ENCODE measurements at places on chromosomes 1 and 21.
A peak's percentile ranks its signal among the peaks of the same experiment; 100 is the strongest.

- no peak for DNase-seq
These were observed 2.8 kb upstream of the FMO3 start for GRCh38 chr1:171087896-171088295.

GRCh38 chr1:19360016-19360415, 47.9 kb downstream of the SLC66A1 start:
- no peak for DNase-seq

GRCh38 chr1:60984062-60984799, 98.1 kb upstream of the NFIA start:
- DNase-seq: no peak

GRCh38 chr1:50346621-50347020, 76.6 kb downstream of the DMRTA2 start:
- no peak for DNase-seq

- no peak for DNase-seq
These were observed 30.0 kb downstream of the MATN1 start for GRCh38 chr1:30693366-30693765.

DNA sequence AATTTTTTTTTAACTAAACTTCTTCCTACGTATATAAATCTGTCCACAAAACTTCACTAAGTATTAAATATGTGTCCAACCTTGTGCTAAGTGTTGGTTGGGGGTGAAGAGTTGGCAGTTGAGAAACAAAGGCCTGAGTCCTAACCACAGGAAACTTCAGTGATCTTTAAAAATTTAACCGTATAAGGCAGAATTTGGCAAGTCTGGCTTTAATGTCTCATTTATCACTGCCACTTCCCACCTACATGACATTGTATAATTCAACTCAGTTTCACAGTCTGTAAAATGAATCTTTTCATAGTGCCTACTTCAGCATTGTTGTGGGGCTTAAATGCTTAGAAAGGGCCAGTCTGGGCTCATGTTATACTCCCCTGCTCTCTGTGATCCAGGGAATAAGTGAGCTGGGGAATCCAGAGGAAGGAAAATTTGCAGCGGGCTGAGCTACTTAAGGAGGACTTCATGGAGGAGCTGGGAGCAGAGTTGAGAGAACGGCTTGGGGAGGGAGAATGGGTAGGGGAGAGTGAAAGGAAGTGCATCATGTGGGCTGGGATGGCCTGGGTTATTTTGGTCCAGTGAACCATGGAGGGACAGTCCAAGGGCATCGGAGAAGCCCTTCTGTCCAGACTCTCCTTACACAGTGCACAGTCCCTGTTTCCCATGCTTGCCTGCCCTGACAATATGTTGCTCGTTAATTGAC, 14.5 kb downstream of the IFNAR2 start:
- DNase-seq: no peak

DNA sequence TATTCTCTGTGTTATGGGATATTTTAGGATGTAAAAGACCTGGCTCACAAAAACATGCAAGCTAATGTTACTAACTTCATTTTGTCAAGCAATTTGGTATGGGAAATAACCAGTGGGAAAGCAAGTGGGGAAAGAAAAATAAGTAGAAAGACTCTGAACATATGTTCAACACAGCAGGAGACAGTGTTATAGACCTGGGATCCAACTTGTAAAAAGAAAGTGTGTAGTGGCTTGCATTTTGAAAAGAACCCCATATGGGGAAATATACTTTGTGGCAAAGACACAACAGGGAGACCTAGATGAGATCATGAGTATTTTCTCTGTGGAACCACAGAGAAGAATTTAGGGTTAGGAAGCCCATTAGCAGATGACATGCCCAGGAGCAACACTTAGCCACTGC, 212.7 kb upstream of the NRIP1 start:
- DNase-seq: no peak

- no peak for DNase-seq
These were observed 5.2 kb upstream of the LIN28A start for GRCh38 chr1:26405281-26405915.

- DNase-seq: no peak
These were observed 120.5 kb downstream of the UBR4 start for GRCh38 chr1:19089524-19089923.

DNA sequence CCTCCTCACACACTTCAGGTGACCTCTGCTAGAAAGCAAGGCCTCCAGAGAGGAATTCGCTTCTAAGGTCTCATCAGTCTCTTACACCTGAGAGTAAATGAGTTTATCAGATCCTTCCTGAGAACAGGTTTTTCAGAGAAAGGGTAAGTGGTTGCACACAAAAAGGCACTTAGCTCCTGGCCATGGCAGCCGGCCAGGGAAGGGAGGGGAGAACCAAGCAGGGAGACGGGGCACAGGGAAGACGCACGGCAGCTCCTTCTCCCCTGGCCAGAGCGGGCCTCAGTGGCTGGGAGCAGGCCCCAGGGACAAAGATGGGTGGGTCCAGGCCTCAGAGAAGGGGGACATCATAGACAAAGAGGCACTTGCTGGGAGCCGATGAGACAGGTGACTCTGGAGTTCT, 3.6 kb upstream of the TNNT2 start:
- no peak for DNase-seq

- peak; percentile 90 for DNase-seq
These were observed 334.4 kb downstream of the SRGAP2C start for GRCh38 chr1:121519042-121519755.

- no peak for DNase-seq
These were observed 50.1 kb downstream of the TUT4 start for GRCh38 chr1:52502789-52503188.

DNA sequence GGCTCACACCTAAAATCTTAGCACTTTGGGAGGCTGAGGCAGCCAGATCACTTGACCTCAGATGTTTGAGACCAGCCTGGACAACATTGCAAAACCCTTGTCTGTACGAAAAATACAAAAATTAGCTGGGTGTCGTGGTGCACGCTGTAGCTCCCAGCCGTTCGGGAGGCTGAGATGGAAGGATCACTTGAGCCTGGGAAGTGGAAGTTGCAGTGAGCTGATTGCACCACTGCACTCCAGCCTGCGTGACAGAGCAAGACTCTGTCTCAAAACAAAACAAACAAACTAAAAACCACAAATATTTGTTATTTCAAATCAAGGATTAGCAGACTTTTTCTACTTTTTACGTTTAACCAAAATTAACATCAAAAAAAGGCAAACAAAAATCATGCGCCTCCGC, 31.3 kb downstream of the INKA2 start:
- DNase-seq: no peak

DNA sequence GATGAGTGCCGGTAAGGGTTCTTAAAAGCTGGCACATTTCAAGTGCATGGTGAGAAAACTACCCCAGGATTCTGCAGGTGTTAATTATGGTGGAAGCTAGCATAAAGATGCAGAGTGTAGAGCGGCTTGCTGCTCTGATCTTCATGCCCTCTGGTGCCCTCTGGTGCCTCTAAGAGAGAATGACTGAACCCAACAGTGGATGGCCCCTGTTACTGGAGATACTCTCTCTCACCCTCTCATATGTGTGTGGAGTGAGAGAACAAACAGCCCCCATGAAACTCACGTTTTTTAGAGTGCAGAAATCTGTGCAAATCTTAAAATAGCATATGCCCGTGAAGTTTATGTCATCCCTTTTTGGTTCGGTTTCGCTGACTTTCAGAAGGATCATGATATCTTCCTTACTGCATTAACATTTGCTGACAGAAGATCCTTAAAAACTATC, 90.0 kb downstream of the GRIK1 start:
- DNase-seq: peak; percentile 49

DNA sequence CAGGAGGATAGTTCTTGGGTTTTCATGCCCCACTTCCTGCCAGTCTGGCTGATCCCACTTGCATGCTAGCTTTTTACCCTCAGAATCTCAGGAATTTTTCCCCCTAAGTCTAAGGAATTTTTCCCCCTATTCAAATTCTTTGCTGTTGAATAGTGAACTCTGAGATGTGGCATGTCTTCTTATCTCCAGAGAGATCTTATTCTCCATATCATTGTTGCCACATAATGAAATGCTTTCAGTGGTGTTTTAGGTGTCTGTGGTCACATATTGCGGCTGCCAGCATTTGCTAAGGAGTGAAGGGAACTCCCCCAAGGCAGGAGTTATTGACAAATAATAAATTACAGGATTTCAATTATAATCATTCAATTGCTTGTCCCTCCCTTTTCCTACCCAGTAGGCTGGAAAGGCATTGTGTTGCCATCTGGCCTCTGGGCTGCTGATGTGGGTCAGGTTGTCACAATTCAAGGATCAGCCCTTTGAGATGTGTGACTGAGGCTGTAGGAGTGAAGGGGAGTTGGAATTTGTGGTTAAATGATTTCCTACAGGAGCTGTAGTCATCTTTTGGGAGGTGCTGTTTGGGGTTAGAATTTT, 3.9 kb upstream of the FLG start:
- DNase-seq: no peak

DNA sequence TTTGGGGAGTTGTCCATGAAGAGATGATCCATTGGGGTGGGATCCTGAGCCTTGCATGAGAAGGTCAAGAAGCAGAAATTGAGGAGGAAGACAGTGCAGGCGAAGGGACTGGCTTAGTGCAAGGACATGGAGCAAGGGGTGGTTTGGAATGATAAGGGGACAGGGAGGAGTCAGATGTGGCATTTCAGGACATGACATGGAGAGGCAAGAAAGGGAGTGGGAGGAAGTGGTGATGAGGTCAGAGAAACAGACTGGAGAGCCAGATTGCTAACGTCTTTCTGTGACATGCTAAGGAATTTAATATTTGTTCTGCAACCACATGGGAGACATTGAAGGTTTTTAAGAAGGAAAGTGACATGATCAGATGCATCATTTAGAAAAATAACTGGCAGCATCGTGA, 346.8 kb upstream of the FMN2 start:
- no peak for DNase-seq
